Activated CD4-positive, alpha-beta T cell treated with anti-CD3 and anti-CD28 coated beads for 1 hour (primary cell): ENCODE measurements at places on chromosomes 1 and 21.

DNA sequence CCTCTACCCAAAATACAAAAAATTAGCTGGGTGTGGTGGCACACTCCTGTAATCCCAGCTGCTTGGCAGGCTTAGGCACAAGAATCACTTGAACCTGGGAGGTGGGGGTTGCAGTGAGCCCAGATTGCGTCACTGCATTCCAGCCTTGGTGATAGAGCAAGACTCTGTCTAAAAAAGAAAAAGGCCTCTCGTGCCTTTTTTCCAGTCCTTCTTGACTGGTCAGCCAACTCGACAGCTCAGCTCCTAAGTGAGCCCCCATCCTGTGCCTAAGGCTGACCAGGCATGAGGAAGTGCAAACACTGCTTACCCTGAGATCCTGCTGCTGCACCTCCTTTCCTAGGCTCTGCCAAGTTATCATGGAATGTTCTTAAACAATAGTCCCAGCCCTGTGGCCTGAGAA, 10.1 kb upstream of the PROK1 start:
- DNase-seq: no peak

DNA sequence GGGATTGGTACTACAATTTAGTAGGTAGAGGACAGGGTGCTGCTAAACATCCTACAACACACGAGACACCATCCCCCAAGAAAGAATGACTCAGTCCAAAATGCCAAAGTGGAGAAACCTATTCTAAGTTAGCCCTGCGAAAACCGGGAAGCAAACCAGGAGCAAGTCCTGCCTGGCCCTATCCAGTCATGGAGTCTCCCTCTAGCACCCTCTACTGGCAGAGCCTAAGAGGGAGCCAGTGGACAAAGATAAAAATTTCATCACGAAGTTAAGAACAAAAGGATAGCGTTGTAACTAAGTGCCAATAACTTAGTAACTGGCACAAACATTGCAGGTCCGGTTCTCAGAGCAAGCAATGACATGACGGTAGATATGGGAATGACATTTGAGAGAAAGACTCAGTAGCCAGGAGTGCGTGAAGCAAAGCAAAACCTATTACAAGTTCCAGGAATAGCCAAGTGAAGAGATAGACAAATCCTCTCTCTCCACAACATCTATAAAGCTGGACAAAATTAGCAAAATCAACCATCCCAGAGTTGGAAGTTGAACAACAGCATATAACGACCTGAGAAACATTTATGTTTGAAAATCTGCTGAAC, 383.5 kb downstream of the OMA1 start:
- DNase-seq: no peak

DNA sequence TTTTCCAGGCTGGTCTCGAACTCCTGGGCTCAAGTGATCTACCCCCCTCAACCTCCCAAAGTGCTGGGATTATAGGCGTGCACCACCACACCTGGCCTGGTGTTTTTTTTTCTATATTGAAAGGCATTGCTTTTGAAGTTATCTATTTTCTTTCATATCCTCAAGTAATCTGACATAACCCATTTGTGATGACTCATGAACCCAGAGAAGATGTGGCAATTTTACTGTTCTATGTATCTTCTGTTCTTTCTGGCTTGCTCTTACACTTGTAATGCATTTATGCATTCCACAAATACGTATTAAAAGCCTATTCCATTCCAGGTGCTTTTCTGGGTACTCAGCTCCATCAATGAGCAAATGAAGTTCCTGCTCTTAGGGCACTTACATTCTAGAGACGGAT, 29.9 kb upstream of the ERRFI1 start:
- DNase-seq: no peak

DNA sequence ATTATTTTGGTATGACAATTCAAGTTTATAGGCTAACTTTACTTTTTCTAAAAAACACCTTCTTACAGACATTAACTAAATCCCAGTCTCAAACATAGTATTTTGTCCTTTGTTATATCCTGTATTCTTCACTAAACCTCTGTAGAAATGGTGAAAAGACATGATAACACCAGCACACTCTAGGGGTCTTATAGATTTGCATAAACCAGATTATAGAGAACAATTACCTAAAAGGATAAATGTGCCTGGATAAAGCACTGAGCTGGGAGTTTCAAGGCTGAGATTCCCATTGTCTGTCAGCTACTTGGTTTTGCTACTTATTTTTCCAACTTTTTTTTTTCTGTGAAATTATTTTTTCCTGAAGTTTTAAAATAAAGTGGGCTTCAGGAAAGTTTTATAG, 1288.6 kb upstream of the TMPRSS15 start:
- no peak for DNase-seq

- DNase-seq: no peak
These were observed 153.3 kb downstream of the TOMM20 start for GRCh38 chr1:234975122-234975940.
